ENCODE measurements at places on chromosomes 4 and X.

- no peak for DNase-seq
Measured at GRCh38 chr4:17812125-17812524, 1.3 kb downstream of the NCAPG start.

DNA sequence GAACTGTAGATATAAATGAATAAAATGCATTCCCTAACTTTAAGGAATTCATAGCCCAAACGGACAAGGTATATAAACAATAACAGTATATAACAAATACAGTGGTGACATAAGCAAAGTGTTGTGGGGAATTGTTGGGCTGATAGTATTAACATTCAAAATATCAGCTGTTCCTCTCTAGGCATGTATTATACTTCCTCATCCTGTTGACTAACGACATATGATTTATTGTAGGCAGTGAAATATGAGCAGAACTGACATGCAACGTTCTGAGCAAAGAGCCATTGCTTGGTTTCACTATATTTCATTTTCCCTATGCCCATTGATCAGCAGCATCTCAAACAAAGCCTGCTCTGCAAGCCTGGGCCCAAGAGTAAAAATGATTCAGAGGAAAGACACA lies 143.9 kb downstream of the PTCHD1 start:
- no peak for DNase-seq

GRCh38 chrX:154593201-154593600 lies 8.3 kb downstream of the CTAG1A start:
- no peak for DNase-seq

- DNase-seq: no peak
Measured at GRCh38 chrX:23742174-23742696, 841 bp downstream of the ACOT9 start.

DNA sequence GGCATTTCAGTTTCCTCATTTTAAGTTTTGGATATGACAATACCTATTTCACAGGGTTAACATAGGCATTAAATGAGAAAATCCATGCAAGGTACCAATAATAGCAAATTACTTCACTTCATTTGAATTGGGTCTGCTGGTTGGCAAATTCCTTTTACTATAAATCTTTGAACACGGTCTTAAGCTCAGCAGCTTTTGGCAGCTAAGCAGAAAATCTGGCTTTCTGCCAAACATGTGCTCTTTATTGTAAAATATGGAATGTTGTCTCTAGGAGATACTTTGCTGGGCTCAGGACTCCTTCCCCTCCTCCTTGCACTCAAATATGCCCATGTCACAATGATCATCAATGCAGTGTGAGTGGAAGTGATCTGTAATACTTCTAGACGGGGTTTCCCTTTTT lies 16.8 kb upstream of the DMP1 start:
- no peak for DNase-seq

GRCh38 chrX:2596045-2596444 lies 95.0 kb upstream of the CD99 start:
- no peak for DNase-seq

DNA sequence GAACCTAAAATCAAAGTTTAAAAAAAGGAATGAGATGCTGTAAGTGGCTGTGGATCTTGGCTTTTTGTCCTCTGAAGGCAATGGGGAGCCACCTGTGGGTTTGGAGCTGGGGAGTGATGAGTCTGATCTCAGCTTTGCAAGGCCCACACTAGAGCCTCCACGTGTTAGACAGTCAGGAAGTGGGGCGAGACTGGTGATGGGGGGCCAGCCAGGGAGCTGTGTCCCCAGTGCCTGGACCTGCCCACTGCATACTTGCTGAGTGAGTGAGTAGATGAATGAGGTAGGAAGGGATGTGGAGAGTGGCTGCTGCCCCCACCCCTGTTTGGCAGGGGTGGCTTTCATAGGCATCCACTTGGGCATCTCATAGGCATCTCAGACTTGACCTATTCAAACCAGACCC lies 84.0 kb downstream of the NHSL2 start:
- no peak for DNase-seq

GRCh38 chrX:12021698-12022097 lies 116.6 kb upstream of the FRMPD4 start:
- DNase-seq: no peak

Measured in GM19239 (cell line).